BE2C (cell line): ENCODE measurements at places on chromosomes 11 and 22.

DNA sequence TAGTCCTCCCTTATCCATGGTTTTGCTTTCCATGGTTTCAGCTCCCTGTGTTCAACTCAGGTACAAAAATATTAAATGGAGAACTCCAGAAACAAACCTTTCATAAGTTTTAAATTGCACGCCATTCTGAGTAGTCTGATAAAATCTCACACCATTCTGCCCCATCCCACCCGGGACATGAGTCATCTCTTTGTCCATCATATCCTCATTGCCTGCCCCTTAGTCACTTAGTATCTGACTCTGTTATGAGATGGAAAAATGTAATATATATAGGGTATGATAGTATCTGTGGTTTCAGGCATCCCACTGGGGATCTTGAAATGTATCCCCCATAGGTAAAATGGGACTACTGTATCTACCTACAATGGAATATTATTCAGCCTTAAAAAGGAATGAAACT, 35.5 kb upstream of the FGF3 start:
- DNase-seq, result no peak

DNA sequence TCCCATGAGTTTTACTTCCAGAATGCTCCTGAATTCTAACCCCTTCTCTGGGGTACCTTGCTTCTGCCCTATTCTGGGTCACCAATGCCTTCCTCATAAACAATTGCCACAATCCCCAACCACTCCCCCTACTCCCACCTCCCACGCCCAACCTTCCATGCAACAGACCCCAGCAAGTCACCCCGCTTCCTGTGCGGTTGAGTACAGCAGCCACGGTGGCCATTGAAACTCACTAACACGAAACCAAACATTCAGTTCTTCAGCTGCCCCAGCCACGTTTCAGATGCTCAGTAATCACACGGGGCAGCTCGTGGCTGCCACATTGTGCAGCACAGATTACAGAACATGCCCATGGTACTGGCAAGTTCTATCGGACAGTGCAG, 3.7 kb upstream of the BCR start:
- DNase-seq, result no peak

- DNase-seq, result no peak
Measured at GRCh38 chr11:1630271-1630670, 696 bp downstream of the KRTAP5-5 start.

DNA sequence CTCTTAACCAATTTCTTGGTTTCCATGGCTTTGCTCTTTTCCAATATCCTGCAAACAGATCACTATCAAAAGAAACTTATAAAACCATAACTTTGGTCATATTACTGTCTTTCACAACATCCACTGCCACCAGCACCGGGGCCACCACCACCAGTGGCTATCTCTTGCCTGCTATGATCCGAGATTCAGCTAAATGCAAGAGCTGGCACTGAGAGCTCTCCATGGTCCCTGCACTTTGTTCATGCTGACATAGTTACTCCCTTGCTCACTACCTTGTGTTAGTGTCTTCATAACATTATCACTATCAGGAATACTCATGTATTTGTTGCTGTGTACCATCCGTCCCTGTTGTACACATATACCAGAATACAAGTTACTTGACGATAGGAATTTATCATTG, 299.0 kb downstream of the ETS1 start:
- DNase-seq, result no peak

DNA sequence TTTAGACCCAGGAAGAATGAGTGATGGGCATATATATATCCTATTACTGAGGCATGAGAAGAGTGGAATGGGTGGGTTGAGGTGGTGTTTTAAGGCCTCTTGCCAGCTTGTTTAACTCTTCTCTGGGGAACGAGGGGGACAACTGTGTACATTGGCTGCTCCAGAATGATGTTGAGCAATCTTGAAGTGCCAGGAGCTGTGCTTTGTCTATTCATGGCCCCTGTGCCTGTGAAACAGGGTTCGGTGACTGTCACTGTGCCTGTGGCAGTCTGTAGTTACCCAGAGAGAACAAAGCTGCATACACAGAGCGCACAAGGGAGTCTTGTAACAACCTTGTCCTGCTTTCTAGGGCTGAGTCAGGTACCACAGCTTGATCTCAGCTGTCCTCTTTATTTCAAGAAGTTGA, 11.7 kb downstream of the LIMK2 start:
- DNase-seq, result no peak

- DNase-seq, result no peak
Measured at GRCh38 chr22:17827466-17827865, 53.2 kb upstream of the BID start.

DNA sequence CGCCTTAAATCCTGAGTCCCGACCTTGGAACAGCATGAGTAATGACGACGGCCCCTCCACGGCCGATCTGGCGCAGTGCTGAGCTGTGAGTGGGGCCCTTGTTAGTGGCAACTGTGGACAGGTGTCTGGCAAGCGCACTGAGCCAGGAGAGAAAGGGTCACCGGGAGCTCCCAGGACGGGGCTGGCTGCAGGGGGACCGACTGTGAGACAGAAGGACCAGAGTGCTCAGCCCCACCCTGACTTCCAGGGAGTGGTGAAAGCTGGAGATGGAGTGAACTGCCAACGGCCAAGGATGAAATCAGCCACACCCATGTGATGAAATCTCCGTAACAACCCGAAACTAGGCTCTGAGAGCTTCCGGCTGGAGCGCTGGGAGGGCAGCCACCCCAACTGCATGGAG, 228.6 kb downstream of the BRD1 start:
- no peak for DNase-seq

DNA sequence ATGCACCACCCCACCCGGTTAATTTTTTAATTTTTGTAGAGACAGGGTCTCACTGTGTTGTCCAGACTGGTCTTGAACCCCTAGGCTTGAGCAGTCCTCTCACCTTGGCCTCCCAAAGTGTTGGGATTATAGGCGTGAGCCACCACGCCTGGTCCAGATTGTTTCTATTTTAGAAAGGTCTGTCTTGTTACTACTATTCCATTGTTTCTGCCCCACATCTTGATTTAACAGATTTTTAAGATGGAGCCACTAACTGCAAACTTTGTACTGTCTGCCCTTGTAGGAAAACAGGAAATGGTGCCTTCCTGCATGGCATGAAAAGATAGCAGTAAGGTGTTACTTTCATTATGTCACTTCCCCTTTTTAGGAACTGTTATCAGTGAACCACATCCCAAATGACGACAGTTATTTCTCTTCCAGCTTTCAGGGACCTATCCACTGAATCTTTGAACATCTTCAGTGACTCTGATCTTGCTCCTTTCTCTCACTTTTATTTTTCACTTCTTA, 23.2 kb downstream of the TAF1D start:
- no peak for DNase-seq
